CD4-positive, CD25-positive, alpha-beta regulatory T cell (primary cell): ENCODE measurements at places on chromosomes 3 and 15. TPM values are rescaled to one million over a fixed set of nuclear protein-coding genes. Genes with fewer than 3 reads are reported as not detected.

Gene ITGA11
- not detected for total RNA-seq

Gene GPR15
- 5.7 TPM for total RNA-seq

Gene TLR9
- total RNA-seq: 0.27 TPM

Gene CGNL1
- not detected for total RNA-seq

DNA sequence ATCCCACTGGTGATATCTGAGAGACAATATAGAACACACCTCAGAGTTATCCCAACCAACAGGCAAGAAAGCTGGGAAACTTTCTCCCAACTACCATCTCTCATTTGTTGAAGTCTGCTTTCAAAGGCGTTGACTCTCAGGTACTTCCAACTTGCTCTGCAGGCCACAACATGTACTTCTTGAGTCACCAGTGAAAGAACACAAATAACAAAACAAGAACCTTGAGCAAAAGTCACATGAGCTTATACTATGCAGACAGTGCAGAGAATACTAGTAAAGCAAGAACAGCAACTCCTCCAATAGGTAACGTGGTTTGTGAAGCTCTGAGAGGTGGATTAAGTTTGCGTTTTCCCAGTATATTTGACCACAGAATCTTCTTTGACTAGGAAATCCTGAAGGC lies 20.6 kb downstream of the SNTN start:
- no peak overlapping the region for H3K4me3 ChIP-seq
- H3K36me3 ChIP-seq: no peaks in the 10 kb centered on the region
- no peaks in the 10 kb centered on the region for H3K27me3 ChIP-seq
- H3K27ac ChIP-seq: no peak overlapping the region
- H3K4me1 ChIP-seq: no peaks in the 10 kb centered on the region

DNA sequence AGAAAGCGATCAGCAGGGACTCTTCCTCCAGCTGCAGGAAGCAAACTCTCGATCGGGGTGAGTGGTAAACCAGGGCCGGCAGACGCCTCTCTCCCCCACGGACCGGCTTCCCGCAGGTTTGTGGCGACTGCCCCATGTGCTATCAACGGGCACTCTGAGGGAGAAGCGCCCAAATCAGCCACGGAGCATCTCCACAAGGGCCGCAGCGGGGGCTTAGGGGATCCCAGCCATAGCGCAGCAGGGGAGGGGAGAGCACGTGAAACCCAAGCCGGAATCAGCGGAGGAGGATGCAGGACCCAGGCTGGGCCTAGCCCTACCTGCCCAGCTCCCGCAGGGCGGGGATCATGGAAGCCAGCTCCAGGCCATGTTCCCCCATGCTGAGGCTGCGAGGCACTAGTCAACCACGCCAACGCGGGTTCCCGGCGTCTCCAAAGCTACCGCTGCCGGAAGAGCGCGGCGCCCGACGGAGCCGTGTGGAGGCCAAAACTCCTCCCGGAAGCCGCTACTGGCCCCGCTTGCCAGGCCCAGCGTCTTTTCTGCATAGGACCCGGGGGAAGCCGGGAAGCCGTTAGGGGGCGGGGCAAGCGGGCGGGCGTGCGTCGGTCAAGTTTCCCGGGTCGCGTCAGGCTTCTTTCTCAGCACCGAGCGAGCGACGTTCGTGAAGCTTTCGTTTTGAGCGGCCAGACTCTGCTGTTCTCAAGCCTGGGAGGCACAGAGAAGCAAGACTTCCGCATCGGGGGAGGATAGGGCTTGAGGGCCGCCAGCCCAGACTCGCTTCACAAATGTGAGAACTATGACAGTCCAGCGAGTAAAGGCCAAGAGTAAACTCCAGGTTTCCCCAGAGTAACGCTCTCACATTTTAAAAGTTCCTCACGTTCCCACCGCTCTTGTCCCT lies at the start of gene ATR:
Gene ATR (minus strand): TSS at position 405 of the 895 bp plus-strand sequence. CDS start 29 bp downstream, at position 376.
- H3K4me1 ChIP-seq: peaks cover 38% of the 10 kb centered on the region
- H3K36me3 ChIP-seq: no peaks in the 10 kb centered on the region
- H3K4me3 ChIP-seq: peak within 1 kb of the TSS; percentile 93

DNA sequence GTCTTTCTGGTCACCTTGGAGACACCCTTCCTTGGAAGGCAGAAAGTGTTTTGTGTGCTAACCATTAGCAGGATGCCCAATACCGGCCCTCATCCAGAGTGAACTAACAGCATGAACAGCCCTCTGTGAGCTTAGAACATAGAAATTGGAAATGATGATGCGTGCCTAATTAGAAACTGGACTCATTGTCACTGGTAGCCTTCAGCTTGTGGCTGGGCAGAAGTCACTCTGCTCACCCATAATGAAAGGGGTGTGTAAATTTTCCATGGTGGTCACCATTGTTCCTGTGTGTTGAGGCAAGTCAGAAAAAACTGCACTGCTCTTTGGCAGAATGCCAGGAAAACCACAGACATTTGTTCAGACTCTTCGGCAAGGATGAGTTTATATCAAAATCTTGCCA lies 74.7 kb upstream of the CNTN4 start:
- no peak overlapping the region for H3K4me3 ChIP-seq
- no peak overlapping the region for H3K27ac ChIP-seq
- no peaks in the 10 kb centered on the region for H3K36me3 ChIP-seq
- no peaks in the 10 kb centered on the region for H3K4me1 ChIP-seq

DNA sequence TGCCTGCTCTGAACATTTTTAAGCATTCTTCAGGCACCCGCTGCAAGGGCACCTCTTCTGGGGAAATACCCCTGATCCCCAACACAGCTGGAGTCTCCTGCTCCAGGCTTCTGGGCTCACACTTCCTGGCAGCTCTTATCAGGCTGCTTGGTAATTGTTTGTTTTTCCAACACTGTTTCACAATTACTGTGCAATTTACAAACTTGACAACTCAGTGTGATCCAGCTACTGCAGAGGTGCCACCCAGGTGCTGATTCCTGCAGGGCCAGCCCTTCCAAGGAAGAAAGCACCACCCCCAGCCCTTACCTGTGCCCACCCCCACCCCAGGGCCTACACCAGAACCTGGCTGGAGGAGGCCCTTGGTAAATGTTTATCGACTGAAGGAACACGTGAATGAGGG lies 66.5 kb downstream of the MAGEF1 start:
- no peak overlapping the region for H3K27ac ChIP-seq
- no peak overlapping the region for H3K4me3 ChIP-seq
- no peak for DNase-seq
- H3K4me1 ChIP-seq: no peaks in the 10 kb centered on the region
- H3K36me3 ChIP-seq: no peaks in the 10 kb centered on the region

DNA sequence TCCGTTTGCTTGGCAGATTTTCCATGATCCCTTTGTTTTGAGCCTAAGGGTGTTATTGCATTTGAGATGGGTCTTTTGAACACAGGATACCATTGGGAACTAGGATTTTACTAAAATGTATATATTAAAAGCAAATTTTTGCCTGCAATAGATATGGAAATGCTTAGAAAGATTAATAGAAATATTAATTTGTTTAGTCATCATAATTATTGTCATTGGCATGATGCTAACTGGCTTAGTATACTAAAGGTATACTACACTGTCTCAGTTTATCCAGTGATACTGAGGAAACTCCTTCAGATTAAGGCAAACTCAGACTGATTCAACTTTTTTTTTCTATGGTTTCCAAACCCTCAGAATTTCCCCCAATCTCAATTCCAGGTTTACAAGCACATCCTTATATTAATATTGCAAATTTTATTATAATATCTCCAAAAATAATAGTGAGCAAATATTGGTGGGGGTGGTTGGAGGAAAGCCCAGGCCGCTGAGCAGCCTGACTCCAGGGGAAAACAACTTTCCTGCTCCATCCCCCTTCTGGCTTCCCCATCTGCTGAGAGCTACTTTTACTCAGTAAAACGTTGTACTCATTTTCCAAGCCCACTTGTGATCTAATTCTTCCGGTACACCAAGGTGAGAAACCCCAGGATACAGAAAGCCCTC lies 291.7 kb downstream of the EPHA6 start:
- H3K27ac ChIP-seq: no peak overlapping the region
- no peaks in the 10 kb centered on the region for H3K36me3 ChIP-seq
- no peaks in the 10 kb centered on the region for H3K27me3 ChIP-seq

DNA sequence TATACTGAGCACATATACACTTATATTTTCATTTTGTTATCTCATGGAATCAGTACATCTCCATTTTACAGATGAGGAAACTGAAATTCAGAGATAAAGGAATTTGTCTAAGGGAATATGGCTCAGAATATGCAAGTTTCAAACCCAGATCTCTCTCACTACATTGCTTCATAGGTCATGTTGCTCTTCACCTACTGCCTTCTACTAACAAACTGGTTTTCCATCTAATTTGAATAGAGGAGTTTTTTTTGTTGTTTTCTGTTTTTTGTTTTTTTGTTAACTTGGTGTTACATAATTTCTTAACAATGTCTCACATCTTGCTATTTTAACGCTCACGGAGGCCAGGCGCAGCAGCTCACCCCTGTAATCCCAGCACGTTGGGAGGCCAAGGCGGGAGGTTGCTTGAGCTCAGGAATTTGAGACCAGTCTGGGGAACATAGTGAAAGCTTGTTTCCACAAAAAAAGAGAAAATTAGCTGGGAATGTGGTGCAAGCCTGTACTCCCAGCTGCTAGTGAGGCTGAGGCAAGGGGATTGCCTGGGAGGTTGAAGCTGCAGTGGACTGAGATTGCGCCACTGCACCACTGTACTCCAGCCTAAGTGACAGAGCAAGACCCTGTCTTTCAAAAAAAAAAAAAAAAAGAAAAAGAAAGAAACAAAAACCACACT lies 37.0 kb downstream of the FMN1 start:
- no peak overlapping the region for H3K4me3 ChIP-seq
- H3K4me1 ChIP-seq: no peaks in the 10 kb centered on the region
- peaks cover 1% of the 10 kb centered on the region for H3K27me3 ChIP-seq
- DNase-seq: no peak
- H3K27ac ChIP-seq: no peak overlapping the region
- no peaks in the 10 kb centered on the region for H3K36me3 ChIP-seq

GRCh38 chr3:23549148-23549910 lies 256.4 kb upstream of the UBE2E1 start:
- H3K4me1 ChIP-seq: no peaks in the 10 kb centered on the region
- H3K27me3 ChIP-seq: no peaks in the 10 kb centered on the region
- DNase-seq: no peak
- no peak overlapping the region for H3K4me3 ChIP-seq

GRCh38 chr15:55526559-55527036 lies 18.6 kb upstream of the DNAAF4 start:
- H3K4me3 ChIP-seq: no peak overlapping the region
- no peaks in the 10 kb centered on the region for H3K27me3 ChIP-seq
- H3K27ac ChIP-seq: no peak overlapping the region
- no peaks in the 10 kb centered on the region for H3K36me3 ChIP-seq
- DNase-seq: peak; percentile 17

DNA sequence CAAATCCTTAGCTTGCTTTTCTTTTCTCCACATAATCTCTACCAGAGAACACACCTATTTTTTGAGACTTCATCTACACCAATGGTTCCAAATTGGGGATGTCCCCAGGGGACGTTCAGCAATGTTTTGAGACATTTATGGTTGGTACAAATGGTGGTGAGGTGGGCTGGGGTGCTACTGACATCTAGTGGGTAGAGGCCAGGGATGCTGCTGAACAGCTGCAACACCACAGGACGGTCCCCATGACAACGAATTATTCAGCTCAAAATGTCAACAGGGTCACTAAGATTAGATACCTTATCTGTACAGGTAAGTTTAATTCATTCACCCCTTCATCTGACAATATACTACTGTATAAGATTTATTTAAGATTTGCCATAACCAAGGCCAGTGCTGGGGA lies 14.4 kb downstream of the GK5 start:
- DNase-seq: peak; percentile 16
- no peak overlapping the region for H3K4me3 ChIP-seq
- peaks cover 22% of the 10 kb centered on the region for H3K36me3 ChIP-seq
- H3K27me3 ChIP-seq: no peaks in the 10 kb centered on the region

DNA sequence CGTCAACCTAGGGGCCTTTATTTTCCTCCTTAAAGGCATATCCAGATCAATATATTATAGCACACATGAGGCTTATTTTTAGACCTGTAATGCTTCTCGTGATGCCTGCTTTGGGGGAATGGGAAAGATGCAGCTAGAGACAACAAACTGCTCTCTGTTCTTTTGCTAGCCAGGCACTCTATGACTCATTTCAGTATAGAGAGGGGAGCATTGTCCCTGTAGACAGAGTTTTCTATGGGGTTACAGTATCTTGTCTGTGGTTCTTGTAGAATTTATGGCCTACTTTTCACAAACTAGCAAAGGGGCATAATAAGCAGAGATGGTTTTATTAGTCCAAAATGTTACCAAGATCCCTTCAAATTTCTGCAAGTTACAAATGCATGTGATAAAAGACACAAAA lies 305.6 kb downstream of the LSAMP start:
- no peaks in the 10 kb centered on the region for H3K4me1 ChIP-seq
- H3K27me3 ChIP-seq: no peaks in the 10 kb centered on the region
- no peak overlapping the region for H3K27ac ChIP-seq
- H3K4me3 ChIP-seq: no peak overlapping the region

- H3K27ac ChIP-seq: no peak overlapping the region
- DNase-seq: no peak
- no peak overlapping the region for H3K4me3 ChIP-seq
- no peaks in the 10 kb centered on the region for H3K4me1 ChIP-seq
- no peaks in the 10 kb centered on the region for H3K27me3 ChIP-seq
These were observed 581.8 kb upstream of the UBE2E2 start for GRCh38 chr3:22621205-22621809.
